GM23248 (cell line): ENCODE measurements at places on chromosomes 13 and 19. TPM values are rescaled to one million over a fixed set of nuclear protein-coding genes. Genes with fewer than 3 reads are reported as not detected.

DNA sequence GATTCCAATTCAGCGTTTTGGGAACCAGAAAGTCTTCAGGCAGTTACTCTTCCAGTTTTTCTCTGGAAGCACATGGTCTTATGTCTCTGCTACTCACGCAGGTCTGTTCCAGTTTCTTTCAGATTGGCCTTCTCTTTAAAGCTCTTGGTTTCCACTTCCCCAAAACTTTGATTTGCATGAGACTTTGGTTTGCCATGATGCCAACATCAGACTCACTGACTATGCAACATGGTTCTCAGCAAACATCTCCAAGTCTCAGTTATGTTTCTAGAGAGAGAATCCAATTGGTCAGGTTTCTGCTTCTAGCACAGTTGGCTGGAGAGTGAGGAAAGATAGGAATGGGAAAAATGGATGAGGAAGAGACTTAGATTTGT, 3.1 kb downstream of the AKAP11 start:
- DNase-seq, result peak; percentile 24

DNA sequence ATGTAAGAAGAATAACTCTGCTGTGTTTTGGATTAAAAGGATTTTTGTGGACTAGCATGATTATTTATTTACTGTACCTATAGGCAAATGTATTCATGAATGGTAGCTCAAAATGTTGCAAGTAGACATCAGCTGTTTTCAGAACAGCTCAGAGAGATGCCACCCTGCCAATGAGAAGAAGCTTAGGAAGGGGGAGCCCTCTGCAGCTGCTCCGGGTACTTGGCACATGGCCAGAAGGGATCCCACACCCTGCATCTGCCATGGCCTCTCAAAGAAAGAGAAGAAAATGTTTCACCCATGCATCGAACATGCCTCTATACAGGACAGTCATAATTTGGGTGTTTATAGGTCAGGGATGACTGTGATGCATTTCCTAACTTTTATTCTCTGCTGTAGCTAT, 30.5 kb upstream of the MBNL2 start:
- DNase-seq, result no peak

DNA sequence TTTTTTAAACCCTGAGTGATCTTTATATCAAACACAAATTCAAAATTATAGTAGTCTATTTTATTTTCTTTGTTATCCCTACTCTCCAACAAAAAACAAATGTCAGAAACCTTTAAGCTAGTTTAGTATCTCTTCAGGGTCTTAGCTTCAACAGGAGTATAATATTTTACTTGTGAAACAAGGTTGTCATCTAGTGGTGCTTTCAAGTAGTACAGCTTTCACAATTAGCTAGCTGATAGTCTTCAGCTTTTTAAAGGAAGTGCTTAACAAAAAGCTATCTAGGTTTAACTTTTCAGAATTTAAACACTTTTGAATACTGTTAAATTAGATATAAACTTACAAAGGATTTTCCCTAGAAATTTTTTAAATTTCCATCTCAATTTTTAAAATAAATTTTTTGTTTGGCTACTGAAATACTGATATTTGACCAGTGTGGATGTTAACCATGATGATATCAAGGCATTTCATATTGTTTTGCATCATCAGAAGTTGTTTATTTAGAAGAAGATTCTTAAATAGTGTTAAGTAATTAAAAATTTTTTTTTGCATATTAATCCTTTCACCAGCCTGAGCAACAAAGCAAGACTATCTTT, 34.2 kb downstream of the TDRD3 start:
- peak; percentile 69 for DNase-seq

DNA sequence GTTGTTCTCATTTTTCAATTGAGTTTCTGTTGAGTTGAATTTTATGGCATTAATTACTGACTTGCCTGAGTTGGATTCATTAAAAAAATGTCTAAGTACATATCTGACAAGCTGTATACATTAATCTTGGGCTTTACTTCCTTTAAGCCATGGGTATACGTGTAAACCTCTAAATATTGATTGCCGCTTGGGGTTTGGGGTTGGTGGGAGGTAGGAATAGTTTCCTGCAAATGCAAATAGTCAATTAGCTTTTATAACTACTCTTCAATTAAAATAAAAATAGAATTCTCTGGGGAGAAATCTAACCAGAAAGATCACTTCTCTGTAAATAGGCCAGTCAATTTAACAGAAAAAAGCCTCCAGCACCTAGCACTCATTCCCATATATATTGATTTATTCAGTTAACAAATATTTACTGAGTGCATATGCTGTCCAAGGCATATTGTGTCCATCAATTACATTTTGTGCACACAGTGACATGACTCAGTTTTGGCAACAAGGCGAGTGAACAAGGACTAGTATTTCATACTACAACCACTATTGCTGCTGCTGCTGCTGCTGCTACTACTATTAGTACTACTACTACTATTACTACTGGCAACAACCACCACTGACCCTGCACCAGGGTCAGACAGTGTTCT, 306.8 kb downstream of the RFC3 start:
- DNase-seq, result no peak

DNA sequence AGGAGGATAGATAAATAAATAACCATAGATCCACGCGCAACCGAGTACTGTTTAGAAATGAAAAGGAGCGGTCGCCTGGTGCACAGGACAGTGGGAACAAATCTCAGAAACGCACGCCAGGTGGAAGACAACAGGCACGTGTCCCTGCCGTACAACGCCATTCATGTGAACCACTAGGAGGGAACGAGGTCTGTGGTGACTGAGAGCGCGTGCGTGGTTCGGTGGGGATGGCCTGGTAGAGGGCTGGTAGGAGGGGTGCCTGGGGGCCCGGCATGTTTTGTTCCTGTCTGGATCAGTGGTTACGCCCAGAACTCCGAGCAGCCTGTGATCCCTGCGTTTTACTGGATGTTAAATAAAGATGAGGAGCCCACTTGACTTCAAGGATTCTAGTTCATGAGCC, 111.9 kb downstream of the KDM4B start:
- DNase-seq, result no peak

DNA sequence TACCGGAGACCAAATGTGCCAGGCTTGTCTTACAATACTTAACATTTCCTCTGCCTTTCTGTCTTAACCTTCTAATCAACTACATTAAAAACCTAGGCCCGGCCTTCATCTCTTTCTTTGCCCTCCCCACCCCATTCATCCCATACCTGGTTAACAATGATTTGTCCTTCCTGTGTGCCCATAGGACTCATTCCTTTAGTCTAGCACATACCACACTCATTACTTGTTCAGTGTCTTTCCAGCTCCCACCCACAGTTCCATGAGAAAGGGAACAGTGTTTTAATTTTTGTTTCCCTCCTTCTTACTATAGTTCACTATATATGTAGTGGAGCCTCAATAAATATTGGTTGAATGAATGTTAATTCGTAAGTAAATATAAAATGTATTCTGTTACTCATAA, 2.4 kb downstream of the CLN5 start:
- DNase-seq, result peak; percentile 51

OR7C1 gene
- not detected in 2 replicates for total RNA-seq

DNA sequence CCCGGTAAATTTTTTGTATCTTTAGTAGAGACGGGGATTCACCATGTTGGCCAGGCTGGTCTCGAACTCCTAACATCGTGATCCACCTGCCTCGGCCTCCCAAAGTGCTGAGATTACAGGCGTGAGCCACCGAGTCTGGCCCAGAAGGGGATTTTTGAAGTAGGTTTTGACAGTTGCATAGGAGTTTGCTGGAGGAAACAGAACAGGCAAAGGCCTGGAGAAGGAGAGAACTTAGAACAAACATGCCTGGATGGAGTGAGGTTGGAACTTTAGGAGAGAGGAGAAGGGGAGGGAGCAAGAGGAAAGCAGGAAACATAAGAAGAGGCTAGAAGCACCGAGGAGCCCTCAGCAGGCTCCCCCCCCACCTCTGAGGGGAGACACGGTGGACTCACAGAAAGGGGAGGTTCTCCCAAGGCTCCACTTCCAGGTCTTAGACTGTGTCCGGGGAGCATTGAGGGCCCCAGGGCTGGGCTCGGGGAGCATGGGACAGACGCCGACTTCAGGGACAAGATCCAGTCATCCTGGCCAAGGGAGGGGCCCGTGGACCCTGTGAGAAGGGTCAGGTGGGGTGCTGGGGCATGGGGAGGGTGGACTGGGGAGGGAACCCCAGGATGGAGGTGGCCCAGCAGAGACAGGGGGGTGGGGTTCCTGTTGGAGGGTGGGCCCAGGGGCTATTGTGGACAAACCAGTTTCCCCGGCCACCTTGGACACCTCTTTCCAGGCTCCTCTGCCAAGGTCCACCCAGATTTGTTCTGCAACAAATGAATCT, 1.8 kb upstream of the FBN3 start:
- DNase-seq, result no peak

DNA sequence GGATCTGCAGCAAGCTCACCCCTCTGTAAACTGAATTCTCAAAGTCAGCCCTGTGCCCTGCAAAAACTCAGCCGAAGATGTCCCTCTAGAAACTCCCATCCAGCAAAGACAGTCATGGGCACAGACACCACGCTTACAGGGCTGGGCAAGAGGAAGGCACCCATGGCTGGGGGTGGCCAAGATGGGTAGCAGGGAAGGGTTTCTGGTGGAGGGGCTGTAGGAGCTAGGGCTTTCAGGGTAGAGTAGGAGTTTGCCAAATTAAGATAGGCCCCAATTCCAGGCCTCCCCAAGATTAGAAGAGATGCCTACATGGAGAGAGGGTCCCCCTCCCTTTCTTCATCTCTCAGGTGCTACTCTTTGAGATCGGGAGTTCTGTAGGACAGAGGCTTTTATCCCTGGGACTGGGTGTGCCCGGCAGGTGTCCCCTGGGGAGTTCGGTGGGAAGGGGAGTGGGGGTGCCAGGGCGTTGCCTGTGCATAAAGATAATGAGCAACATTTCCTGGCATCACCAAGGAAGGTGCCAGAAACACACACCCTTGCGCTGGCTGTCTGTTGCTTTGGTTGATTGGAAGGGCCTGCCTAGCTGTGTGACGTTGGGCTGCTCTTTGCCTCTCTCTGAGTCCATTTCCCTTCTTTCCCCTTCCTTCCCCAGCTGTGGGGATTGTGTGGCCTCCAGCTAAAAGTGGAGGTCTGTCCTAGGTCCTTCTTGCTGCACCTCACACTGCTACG, 9.4 kb downstream of the NRTN start:
- DNase-seq, result no peak

GRCh38 chr19:54573330-54573872, at the start of gene LILRA2:
Gene LILRA2 (plus strand): TSS chr19:54573790. CDS start chr19:54573879, 89 bp downstream.
- no peak for DNase-seq

DNA sequence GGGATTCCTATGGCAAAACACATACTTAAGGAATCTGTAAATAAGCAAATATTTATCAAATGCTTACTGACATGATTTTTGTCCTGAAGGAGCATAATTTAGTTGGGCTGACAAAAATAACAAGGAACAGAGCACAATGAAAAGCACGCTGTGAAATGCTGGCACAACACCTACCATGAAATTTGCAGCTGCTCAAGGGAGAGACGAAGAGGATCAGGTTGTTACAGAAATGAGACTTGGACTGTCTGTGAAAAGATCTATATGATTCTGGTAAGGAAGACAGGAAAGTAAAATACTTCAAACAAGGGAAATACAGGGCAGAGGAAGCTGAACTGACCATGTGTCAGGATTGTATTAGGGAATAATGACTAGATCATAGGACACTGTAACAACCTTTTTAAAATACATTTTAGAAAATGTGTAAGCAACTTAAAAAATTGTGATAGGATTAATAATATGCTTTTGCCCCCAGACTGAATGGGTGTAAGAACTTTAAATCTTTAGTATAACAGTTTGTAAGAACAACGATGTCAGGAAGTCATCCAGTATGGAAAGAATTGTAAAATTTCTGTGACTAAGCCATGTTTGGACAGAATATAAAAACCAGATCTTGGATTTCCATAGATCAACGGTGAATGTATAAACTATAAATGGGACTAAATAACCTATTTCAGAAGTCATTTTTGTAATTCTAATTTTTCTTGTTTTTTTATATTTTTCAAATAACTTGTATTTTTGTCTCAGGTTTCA, 1556.0 kb downstream of the EFNB2 start:
- DNase-seq, result no peak

WDR87 gene
- total RNA-seq, result not detected in 2 replicates

DNA sequence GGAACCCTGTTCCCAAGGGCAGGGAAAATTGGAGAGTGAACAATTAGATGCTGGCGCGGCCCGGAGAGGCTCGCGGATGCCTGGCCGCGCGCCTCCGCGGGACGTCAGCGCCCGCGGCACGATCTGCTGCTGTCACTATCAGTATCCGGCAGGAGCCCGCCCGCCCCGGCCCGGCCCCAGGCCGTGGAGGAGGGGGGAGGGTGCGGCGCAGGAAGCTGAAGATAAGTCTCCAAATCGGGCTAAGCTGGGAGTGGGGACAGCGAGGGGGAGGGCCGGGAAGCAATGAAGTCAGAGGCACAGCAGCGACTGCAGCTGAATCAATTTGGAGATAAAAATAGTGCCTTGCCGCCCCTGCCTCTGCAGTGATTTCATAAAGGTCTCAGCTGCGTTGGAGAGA, 441.5 kb upstream of the KLF12 start:
- DNase-seq, result peak; percentile 73

ZNF606 gene
- 15.0 and 17.2 TPM in 2 replicates for total RNA-seq

DNA sequence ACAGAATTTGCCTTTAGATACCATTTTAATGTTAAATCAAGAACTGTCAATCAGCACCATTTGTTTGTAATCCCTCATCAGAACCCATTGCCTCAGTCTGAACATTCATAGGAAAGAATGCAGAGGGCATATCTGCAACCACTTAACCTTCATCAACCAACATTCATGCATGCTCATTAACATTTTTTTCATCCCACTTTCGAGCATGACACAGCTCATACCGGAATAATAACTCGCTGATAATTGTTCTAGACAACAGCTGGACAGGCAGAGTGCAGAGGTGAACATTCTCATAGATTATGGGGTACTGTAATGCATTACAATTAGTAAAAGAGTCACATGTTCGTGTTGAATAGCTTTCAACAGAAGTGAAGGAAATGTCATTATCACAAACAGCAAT, 216.8 kb downstream of the DIAPH3 start:
- DNase-seq, result peak; percentile 17

SAMD1 gene
- 42.5 and 50.8 TPM in 2 replicates for total RNA-seq

ATXN8OS gene
- not detected in 2 replicates for total RNA-seq

- DNase-seq, result peak; percentile 53
Observed at GRCh38 chr13:113086031-113086750, 19.4 kb upstream of the F7 start.

DNA sequence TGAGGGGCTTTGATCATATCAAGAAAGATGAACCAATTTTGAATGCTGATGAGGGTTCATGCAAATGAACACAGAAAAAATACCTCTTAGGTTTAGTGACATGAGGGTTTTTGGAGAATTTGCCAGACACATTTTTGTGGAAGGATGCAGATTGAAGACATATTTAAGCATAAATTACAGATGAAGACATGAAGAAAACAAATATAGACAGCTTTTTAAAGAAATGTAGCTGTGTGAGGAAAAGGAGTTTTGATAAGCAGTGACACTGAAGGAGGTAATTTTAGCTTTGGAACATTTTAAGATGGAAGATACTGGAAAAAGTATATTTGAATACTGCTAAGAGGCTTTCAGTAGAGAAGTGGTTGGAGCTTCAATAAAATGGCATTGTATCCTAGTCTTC, 810.8 kb upstream of the GPC6 start:
- no peak for DNase-seq

DNA sequence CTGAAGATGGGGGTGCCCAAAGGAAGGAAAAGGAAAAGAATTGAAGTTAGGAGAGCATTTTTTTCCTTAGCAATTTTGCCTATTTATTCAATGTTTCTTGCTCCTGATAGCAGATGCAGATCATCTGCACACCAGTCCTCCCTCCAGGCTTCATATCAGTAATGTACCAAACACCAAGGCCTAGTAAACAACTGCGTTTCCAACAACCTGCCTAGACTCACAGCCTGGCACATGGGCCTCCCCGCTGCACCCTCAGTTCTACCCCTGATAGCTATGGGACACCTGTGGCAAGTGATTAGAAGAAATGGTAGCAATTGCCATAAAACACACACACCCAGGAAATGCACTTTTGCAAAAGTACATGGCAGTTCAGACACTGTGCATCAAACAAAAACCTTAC, 30.4 kb upstream of the HMGB1 start:
- no peak for DNase-seq

FEM1A gene
- total RNA-seq, result 11.0 and 11.1 TPM in 2 replicates
